ENCODE measurements at places on chromosomes 13 and 19.
A peak's percentile ranks its signal among the peaks of the same experiment; 100 is the strongest.

DNA sequence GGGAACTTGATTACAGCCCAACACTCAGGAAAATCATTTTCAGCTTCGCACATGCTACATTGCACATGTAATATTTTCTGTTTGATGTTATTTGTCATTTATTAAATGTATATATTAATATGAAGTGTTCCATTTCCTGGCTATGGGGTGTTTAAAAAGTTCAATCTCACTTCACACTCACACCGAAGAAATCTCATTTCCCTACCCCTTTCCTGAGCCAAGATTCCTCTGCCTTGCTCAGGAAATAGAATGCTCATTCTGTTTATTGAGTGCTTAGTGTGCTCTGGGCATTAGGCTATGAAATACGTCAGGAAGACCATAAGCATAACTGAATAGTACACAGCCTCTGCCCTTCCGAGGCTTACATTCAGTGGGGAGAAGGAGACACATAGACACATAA is 331.9 kb upstream of the TSHZ3 start:
- DNase-seq = no peak

- DNase-seq = peak; percentile 15
Observed at GRCh38 chr19:29834991-29835846, 23.4 kb downstream of the CCNE1 start.

- DNase-seq = no peak
Observed at GRCh38 chr13:65454403-65454802, 1775.7 kb downstream of the PCDH9 start.

DNA sequence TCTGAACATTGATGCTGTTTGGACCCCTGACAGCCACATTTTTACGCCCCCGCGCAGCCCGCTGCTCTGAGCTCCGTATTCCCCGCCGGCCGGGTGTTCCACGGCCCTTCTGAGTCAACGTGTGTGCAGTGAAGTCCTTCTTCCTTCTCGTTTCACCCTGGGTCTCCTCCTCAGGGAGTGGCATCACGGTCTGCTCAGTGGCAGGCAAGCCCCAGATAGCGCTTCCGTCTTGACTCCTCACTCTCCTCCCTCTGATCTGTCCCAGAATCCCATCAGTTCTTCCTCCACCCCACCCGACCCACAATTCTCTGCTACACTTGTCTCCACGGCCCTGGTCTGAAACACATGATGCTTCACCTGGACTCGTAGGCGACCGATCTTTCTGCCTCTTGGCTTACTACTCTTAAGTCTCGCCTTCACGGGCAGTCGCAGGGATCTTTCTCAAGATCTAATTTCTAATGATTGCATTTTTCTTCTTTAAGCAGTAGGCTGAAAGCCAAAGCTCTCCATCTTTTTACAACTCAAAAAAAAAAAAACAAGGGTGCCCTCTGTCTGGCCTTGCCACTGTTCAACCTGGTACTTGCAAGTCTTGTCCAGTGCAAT is 33.9 kb downstream of the CCNE1 start:
- peak; percentile 55 for DNase-seq

- DNase-seq = no peak
Observed at GRCh38 chr19:2800506-2800905, 15.2 kb downstream of the THOP1 start.

DNA sequence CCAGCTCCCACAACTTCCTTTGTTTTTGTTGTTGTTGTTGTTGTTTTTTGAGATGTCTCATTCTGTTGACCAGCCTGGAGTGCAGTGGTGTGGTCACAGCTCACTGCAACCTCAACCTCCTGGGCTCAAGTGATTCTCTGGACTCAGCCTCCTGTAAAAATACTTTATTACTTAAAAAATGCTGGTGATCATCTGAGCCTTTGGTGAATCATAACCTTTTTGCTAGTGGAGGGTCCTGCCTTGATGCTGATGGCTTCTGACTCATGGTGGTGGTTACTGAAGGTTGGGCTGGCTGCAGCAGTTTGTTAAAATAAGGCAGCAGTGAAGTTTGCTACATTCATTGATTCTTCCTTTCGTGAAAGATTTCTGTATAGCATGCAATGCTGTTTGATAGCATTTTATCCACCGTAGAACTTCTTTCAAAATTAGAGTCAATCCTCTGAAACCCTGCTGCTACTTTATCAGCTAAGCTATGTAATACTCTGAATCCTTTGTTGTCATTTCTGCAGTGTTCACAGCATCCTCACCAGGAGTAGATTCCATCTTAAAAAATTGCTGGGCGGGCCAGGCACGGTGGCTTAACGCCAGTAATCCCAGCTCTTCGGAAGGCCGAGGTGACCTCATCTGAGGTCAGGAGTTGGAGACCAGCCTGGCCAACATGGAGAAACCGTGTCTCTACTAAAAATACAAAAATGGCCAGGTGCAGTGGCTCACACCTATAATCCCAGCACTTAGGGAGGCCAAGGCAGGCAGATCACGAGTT is 18.0 kb downstream of the ARHGAP35 start:
- no peak for DNase-seq

- DNase-seq = no peak
Observed at GRCh38 chr13:43140985-43141384, 117.6 kb downstream of the DNAJC15 start.

- no peak for DNase-seq
Observed at GRCh38 chr19:48659768-48660167, 13.0 kb downstream of the NTN5 start.

GRCh38 chr13:20506696-20507095 is 19.0 kb downstream of the CRYL1 start:
- DNase-seq = no peak

GRCh38 chr19:5914946-5915781 is 1.1 kb downstream of the CAPS start:
- no peak for DNase-seq

GRCh38 chr13:74838096-74838495 is 643.9 kb downstream of the TBC1D4 start:
- no peak for DNase-seq

DNA sequence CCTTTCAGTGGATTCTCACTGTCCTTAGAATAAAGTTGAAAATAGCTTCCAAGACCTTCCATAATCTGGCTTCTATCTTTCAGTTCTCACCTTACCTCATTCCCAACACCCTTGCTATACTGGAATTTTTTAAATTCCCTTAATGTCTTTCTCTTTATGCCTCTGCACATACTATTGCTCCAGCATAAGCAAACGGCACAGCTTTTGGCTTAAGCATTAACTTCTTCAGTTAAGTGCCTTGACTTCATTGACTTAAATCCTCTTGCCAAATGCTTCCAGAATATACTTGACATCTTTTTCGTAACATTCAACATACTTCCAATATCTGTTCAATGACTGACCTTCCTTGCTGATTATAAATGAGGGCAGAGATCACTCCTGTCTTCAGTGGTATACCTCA is 34.0 kb downstream of the SERPINE3 start:
- DNase-seq = no peak

DNA sequence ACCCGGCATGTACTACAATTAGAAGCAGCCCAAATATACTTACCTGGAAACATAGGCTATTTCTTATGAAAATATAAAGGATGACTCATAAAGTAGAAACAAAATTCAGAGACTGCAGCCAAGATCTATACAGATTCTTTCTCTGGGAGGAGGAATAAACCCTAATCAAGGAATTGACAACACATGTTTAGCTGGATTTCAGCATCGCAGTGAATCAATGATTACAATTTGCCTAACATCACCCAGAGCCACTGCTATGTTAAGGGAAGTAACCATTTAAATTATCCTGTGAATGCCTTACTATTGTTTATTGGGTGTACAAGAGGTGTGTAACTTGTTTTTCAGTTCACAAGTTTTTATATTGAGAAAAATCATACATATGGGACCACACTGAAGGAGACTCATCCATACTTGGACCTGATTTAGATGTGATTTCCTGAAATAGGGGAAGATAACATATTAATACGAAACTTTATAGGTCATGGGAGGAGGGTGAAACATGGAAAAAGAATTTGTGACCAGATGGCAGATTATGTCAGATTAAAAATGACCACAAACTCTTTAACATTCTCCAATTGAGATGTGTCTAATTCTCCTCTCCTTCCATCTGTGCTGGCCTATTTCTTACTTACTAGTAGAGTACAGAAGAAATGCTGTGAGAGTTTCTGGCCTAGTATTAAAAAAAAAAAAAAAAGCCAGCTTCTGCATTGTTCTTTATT is 1168.4 kb downstream of the SLITRK1 start:
- DNase-seq = no peak

GRCh38 chr13:110636053-110636475 is 20.7 kb downstream of the NAXD start:
- DNase-seq = no peak

GRCh38 chr13:89980896-89981295 is 1366.6 kb upstream of the MIR17HG start:
- DNase-seq = no peak

GRCh38 chr19:17855280-17856152 is 4.2 kb upstream of the RPL18A start:
- DNase-seq = peak; percentile 93

- DNase-seq = no peak
Observed at GRCh38 chr13:45225370-45225769, 24.5 kb upstream of the KCTD4 start.

GRCh38 chr19:1648920-1649541 is 3.4 kb downstream of the TCF3 start:
- no peak for DNase-seq

GRCh38 chr13:37375724-37376123 is 222.8 kb downstream of the POSTN start:
- no peak for DNase-seq

- DNase-seq = no peak
Observed at GRCh38 chr19:56504581-56504980, 3.1 kb upstream of the ZNF471 start.

GRCh38 chr13:109779074-109779473 is 7.3 kb downstream of the IRS2 start:
- DNase-seq = peak; percentile 65

- no peak for DNase-seq
Observed at GRCh38 chr19:32343550-32344262, 1.7 kb upstream of the ZNF507 start.

- no peak for DNase-seq
Observed at GRCh38 chr13:33543089-33543459, 257.5 kb upstream of the STARD13 start.

GRCh38 chr19:11485245-11485837 is 4.5 kb upstream of the ELAVL3 start:
- DNase-seq = no peak

DNA sequence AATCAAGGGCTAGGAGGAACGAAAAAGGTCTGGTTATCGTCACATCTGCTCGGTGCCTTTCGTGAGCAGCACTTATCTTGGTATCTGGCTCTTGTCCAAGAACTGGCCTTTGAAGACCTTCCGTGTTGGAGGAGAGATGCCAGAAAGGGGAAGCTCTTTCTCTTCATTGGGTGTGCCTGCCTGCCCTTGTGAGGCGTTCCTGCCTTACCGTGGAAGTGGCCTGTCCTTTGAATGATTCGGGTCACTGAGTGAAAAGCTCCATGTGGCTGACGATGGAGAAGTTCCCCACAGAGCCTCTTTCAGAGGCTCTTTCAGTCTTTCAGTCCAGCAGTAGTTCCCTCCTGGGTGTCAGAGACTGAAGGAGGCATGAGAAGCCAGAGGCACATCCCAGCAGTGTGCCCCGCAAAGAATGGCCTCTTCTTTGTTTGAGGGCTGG is 121.5 kb upstream of the SLC10A2 start:
- no peak for DNase-seq

DNA sequence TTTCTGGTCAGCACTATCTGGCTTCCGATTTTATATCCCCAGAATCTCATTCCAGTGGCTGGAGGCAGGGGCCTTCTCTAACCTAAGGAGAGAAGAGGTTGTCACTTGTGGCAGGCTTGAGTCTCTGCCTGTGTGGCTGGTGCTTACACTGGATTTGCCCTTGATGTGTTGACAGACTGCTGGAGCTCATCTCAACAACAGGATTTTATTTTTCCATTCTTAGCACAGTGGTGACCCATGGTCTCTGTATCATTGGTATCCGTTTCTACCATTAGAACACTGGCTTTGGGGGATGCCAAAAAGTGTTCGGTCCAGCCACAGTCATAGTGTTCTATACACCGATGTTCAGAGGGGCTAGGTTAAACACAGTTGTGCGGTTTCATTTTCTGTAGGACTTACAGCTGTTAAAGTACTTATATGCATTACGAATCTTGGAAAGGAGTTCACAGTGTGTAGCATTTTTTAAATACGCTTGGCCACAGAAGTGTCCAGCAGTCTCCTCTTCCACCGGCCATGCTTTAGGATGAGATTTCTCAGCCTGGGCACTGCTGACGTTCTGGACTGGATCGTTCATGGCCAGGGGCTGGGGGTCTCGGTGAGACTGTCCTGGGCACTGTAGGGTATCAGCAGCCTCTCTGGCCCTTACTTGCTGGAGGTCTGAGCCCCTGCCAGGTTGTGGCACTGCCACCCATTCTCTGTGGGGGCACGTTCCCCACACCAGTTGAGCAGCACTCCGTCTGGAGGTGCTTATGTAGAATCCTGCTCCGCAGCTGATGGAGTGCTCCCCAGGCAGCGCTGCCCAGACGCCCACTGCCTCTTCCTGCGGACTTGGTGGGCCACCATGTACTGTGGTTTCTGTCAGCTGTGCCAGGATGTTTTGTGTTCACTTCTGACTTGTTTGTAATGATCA is 41.4 kb upstream of the TEX29 start:
- no peak for DNase-seq

DNA sequence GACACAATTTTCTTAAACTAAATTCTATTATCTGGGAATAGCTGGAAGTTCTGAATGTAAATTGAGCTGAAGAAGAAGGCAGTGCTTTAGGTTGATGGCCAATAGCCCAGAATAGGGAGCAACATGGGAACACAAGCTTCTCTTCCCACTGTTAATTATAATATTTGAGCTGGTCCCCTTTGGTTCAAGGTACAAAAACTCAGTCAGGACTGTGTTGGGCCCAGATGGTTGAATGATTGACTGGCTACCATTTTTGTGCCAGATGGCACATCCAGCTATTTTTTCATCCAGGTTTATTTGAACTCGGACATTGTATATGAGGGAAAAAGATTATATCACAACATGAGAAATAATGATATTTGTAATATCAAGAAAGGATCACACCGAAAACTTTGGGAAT is 458.9 kb downstream of the SLITRK1 start:
- no peak for DNase-seq

GRCh38 chr13:50284540-50284939 is 269.3 kb downstream of the KCNRG start:
- DNase-seq = no peak

GRCh38 chr19:46442808-46443450 is 14.2 kb upstream of the PNMA8C start:
- DNase-seq = no peak

DNA sequence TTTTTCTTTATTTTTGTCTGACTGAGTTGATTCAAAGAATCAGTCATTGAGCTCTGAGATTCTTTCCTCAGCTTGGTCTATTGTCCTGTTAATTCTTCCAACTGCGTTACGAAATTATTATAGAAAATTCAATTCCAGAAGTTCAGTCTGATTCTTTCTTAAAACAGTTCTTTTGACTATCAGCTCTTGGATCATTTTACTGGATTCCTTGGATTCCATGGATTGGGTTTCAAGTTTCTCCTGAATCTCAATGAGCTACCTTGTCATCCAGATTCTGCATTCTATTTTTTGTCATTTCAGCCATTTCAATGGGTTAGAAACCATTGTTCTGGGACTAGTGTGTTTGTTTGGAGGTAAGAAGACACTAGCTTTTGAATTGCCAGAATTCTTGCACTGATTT is 169.3 kb downstream of the PCDH20 start:
- DNase-seq = no peak
